ENCODE measurements at places on chromosomes 3 and 15.

DNA sequence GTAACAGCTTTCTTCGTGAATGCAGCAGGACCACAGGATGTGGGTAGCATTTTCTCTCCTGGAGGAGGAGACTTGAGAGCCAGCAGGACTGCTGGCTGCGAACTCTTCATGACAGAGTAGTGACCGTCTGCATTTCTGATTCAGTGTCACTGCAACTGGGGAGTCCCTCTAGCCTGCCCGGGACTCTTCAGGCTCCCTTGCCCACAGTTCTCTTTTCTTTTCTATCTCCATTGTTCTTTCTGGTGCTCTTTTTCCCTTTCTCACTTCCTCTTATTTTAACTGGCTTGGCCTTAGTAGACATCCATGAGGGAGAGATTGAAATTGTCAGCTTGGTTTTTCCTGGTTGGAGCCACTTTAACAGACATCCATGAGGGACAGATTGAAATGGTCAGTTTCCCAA lies 49.9 kb upstream of the P2RY1 start:
- DNase-seq = no peak

- DNase-seq = no peak
These were observed 22.3 kb upstream of the CFAP161 start for GRCh38 chr15:81111510-81112470.

DNA sequence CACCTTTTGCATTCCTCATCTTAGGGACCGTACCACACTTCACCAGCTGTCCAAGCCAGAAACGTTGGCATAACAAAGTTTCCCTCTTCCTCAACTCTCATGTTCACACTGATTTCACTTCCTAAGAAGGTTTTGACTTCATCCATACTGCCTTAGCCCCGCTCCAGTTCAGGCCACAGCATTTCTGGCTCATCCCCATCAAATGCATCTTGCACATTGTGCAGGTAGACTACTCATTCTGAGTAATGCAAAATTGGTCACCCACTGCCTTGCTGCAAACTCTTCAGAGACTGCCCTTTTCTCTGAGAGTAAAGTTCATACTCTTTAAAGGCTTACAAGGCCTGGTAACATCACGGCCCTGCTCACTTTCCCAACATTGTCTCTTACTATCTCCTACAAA lies 8.8 kb downstream of the NUSAP1 start:
- DNase-seq = no peak

DNA sequence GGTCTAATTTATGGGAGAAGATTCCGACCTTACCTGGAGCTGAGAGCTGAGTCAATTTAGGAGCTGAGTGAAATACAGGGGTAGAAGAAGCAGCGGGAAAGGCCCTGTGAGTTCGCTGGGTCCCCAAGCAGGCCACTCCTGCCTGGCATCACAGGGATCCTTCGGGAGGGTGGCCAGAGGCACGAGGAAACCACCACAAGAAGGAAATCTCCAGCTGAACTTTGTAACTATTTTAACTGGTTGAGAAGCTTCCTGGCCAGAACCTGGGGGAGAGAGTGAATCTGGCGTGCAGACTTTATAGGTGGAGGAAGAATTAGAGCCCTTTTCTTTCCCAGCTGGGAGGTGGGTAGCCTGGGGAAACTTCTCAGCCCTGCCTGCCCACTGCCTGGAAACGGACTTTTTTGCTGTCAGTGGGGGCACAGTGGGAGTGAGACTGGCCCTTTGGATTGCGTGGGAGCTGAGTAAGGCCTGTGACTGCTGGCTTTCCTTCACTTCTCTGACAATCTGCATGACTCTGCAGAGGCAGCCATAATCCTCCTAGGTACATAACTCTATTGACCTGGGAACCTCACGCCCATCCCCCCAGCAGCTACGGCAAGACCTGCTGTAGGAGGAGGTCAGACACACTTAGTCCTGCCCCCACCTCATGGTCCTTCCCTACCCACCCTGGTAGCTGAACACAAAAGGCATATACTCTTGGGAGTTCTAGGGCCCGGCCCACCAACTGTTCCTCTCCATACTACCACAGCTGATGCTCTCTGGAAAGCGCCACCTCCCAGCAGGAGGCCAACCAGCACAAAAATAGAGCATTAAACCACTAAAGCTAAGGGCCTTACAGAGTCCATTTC lies 340.7 kb downstream of the CNTN3 start:
- DNase-seq = no peak

GRCh38 chr3:188034989-188035388 lies 119.0 kb upstream of the LPP start:
- DNase-seq = no peak

DNA sequence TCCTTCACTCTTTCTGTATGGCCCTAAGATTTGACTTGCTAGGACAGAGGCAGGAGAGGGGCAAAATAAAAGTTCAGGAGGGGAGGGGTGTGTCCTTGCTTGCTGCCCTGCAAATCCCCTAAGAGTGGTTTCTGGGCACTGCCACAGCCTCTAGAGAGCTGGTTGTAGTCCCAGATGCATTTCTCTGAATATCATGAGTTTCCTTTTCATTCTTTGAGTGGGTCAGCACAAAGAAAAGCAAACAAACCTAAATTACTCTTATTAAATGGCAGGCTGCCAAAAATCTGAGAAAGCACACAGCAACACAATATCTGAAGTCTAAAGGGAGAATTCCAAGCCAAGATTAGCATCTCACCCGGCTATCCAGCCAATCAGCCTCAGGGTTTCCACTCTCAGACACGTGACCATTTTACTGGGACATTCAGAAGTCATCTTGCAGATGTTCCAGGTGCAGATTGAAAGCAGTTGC lies 919.3 kb downstream of the TUSC7 start:
- DNase-seq = no peak

DNA sequence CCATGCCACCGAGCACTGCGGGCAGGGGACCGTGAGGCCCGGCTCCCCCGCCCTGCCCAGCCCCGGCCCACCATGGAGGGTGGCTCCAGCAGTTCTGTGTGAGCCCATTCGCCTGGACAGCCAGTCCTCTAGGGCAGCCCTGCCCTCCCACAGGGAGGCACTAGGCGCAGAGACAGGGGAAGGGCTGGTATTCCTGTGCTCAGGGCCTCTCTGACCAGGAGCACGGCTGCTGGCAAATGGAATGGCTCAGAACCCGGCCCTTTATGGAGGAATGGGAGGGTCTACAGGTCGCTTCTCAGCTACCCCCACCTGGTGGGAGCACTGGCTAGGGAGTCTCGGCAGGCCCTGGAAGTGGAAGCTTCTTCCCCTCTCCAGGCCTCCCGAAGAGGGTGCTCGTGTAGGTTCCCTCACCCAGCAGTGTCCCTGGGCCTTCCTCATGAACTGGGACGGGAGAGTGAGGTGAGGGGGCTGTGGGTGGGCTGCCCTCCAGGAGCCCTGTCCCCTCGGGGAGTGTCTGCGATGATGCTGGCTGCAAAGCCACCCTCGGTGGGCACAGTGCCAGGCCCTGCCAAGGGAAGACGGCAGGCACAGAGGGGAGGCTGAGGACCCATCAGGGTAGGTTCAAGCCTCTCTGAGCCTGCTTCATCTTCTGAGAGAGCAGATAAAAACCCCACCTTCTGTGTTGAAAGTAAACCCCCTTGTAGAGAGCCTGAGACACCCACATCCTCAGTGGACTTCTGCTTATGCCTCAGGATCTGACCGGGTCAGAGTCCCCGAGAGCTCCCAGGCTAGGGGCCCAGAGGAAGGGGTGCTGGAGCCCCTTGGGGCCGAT lies 1.5 kb downstream of the MELTF start:
- DNase-seq = no peak

DNA sequence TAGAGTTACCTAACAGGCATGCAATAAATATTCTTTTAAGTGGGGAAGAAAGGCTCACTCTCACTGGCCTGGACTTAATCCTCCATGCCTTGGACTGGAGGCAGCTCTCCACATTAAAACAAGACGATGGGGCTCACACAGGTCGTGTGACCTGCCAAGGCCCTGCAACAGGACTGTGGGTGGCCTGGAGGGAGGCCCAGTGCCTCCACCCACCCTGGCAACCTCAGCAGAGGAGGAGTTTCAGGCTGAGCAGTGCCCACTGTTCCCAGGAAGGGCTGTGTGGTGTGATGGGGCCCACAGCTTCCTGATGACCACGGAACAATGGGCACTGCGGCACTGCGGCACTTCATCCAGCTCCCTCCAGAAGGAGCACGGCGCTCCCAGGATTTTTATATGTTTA lies 5.5 kb downstream of the UROC1 start:
- no peak for DNase-seq

- no peak for DNase-seq
These were observed 486.3 kb downstream of the ZIC1 start for GRCh38 chr3:147895509-147895908.

All from activated effector memory CD4-positive, alpha-beta T cell treated with Interleukin-2 at 50 U/mL for 16 hours (primary cell).